Activated naive CD4-positive, alpha-beta T cell treated with anti-CD3 and anti-CD28 coated beads, Interleukin-2, amount 50 U/mL, for 72 hours (primary cell): ENCODE measurements at places on chromosomes 5 and 9.

GRCh38 chr9:69412741-69413150 is 87.7 kb downstream of the ENTREP1 start:
- DNase-seq = no peak

DNA sequence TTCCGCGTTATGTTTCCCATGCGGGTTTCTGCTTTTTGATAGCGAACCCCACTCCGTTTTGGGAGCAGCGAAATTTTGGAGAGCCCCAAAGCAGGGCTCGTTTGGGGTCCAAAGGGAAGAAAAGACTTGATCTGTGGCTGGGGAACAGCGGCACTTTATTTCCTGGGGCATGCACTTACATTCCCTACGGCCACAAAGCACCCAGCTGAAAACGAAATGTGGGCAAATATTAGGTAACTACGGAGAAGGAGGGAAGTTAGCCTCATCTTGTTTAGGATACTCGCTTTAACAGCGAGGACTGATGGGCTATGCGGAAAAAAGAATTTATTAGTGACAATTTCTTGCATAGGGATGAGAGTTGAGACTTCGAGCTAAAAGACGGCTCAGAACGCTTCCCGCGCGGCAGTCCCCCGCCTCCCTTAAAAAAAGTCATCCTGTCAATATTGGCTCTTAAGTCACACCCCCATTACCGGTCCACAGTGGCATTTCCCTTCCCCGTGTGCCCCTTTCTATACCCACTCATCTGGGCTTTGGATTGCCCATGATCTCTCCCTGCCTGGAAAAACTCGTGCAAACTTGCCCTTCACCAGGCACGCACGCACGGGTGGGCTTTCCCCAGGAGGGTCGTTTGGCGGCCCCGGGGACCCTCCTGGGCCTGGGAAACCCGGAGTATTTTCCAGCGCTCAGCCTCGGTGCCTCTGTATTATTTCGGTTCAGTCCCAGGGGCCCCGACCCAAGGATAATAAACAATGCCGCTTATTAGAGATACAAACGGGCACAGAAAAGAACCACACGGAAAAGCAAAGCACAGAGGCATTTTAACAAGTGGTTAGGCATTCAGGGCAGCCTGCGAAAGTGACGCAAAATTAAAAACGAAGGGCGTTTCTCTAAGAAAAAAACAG is 35.8 kb upstream of the NFIB start:
- DNase-seq = no peak

GRCh38 chr9:114991861-114992260 is 61.5 kb upstream of the TNFSF8 start:
- no peak for DNase-seq

- DNase-seq = no peak
Observed at GRCh38 chr9:96519787-96520186, 69.8 kb downstream of the HABP4 start.

- no peak for DNase-seq
Observed at GRCh38 chr5:78647838-78648358, 674 bp downstream of the LHFPL2 start.

DNA sequence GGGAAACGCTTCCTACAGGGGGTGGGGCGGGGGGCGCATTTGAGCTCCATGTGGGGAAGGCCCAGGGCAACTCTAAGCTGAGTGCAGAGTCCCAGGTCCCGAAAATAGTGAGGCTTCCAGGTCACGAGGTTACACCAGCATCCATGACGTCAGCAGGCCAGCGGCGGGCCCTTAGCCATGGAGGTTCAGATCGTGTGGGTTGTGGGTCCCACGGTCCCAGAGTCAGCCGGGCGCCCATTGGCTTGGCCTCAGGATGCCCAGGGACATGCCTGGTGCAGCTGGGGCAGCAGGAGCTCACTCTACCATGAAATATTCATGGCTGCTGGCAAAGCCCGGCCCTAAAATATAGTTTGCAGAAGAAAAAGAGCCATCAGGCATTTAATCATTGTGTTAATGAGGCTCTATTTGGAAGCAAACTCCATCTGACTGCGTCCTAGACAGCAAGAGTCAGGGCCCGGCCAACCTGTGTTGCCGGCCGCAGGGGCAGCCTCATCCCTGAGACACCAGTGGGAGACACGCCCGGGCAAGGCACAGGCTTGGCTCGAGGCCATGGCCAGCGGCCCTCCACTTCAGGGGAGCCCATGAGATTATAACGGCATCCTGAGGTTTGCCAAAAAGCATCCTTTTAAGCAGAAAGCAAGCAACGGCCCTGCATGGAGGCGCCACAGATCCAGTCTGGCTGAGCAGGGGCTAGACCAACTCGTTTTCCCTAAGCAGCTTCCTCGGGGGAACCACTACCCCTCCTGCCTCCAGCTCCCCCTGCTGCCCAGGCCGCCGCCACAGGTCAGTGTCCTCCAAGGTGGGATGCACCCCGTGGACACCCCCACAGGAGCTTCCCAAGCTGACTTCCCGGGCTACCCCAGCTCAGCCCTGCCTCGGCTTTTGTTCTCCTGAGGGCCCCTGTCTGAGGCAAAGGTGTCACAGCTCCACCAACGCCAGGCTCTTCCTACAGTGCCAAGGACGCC is 108.9 kb upstream of the PPP1R26 start:
- no peak for DNase-seq

DNA sequence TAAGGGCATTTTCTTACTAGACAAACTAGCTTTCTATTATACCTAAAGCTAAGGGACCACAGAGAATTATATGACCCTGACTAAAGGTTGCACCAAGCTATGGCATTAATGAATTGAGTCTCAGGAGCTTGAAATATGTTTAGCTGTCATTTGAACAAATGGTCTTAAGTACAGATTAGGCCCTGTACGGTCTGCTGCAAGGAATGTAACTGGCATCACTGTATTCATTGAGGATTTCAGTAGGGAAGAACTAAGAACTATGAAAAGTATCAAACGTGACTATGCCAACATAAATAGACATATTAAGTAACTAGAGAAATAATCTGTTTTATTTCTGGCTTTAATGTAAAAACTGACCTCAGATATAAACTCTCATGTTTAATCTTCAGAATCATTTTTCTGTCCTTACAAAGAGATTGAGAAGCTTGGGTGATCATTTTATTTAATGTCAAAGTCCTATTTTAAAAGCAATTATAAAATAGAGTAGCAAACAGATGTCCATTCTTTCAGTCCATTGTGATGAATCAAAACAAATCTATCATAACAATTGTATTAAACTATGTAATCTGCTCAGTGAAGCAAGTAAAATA is 845.9 kb downstream of the MAT2B start:
- no peak for DNase-seq

- no peak for DNase-seq
Observed at GRCh38 chr5:98880598-98880997, 48.2 kb downstream of the CHD1 start.

GRCh38 chr5:138000102-138000723 is 32.7 kb downstream of the FAM13B start:
- no peak for DNase-seq

GRCh38 chr9:127182901-127183746 is 60.7 kb upstream of the ANGPTL2 start:
- no peak for DNase-seq

DNA sequence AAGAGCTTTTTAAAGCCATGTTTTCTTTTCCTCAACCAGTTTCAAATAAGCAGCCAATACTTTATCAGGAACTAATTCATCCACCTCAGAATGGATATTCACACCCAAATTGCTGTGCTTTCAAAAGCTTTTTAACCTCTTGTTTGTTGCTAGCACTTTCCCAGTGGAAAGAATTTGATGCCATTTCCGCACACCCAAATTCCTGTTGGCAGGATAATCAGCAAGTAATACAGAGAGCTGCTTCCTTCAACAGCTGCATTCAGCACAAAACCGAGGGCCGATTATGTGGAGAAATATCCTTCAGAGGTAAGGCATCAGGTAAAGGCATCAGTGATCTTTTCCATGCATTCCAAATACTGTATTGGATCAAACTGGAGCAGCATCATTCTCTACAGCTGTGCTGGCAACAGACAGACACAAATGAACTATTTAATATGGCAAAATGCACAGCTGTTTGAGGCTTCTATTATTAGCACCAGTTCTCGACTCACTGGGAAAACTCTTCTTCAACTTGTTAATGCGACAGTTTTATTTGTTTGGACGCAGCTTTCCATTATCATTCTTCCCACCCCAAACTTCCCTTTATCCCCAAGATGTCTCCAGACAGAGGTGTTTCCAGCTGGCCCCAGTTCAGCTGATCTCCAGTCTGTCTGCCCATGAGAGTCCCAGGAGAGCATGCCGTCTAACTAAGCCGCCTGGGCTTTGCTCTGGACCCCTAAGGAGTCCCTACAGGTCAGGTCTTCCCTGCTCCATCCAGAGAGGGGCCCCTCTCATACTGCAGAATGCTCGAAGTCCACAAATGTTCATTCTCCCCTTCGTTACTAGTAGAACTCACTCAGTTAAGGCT is 22.2 kb upstream of the MGAT1 start:
- no peak for DNase-seq

- no peak for DNase-seq
Observed at GRCh38 chr5:123039673-123040072, 3.1 kb upstream of the PPIC start.

GRCh38 chr5:177178733-177179304 is 45.2 kb downstream of the NSD1 start:
- DNase-seq = no peak

DNA sequence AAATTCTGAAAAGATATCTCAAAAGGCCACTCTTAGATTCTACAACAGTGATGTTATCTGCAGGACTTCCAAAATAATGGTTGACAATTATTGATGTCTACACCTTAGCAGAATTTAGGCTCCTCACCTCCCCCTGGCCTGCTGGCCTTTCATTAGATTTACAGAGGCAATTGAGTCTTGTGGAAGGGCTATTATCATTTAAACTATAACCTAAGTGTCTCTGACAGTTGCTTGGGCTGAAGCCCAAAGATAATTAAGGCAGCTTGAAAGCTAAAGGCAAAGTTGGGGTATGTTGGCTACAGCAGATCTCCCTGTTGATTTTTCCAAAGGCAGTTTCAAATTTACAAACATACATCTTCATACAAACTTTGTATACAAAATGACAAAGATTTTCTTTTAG is 912.3 kb downstream of the TAF11L14 start:
- no peak for DNase-seq
